ENCODE measurements at places on chromosomes 2 and 18.

DNA sequence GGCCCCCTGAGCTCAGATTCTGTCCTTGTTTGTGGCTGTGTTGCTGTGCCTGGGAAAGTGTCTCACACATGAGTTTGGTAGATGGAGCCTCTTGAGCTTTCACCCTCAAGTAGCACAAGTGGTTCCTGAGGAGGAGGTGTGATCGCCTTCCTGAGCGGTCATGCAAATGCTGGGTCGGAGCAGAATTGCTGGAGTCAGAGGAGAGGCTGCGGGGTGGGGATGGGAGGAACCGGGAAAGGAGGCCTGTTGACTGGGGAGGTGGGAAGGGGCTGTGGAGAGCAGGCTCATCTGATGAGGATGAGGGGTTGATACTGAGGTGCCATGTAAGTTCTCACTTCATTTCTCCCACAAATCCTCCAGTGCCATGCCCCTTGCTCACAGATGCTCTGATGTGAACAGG lies 48.4 kb upstream of the ATG16L1 start:
- no peak for DNase-seq

DNA sequence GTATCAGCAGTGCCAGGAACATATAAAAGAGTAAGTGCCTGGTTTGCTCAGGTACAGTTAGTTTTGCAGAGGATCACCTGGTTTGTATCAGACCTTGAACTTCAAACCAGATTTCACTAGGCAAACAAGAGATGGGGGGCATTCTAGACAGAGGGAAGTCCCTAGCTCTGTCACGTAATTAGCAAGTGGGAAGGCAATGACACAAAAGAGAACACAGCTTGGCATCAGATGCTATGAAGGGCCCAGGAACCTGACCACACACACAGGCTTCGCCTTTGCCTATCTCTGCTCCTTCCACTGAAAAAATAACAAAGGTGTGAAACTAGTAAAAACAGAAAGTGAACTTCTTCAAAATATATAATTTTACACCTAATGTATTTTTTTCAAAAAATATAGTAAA lies 62.6 kb downstream of the CERKL start:
- no peak for DNase-seq

DNA sequence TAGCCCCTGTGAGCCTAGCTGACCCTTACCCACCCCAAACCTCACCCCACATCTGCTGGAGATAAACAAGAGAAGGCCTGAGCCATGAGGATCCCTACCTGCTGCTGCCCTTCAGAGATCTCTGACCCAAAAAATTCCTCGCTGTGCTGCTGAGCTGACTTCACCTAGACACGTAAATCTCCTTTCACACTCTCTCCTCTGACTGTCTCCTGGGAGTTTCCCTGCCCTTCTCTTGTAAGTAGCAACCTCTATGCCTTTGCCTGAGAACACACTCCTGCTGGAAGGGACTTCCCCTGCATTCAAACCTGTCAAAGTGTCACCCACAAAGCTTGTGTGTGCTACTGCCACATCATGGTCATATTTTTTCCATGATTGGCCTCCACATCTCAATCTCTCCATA lies 134.2 kb upstream of the NOL4 start:
- DNase-seq, result no peak

GRCh38 chr18:77046409-77046808 lies 86.2 kb downstream of the MBP start:
- no peak for DNase-seq

- no peak for DNase-seq
Observed at GRCh38 chr2:9179572-9180201, 26.9 kb upstream of the ASAP2 start.

Data from NCI-H1694 treated with DMSO at 0.1 percent for 48 hours (cell line).